ENCODE measurements at places on chromosomes 2 and 18. TPM values are rescaled to one million over a fixed set of nuclear protein-coding genes. Genes with fewer than 3 reads are reported as not detected.
A peak's percentile ranks its signal among the peaks of the same experiment; 100 is the strongest.

TDRD15 gene
- total RNA-seq, result not detected

COL5A2 gene
- 30.8 TPM for total RNA-seq

RPRM gene
- not detected for total RNA-seq

ZNF396 gene
- total RNA-seq, result 3.3 TPM

HJURP gene
- 1.9 TPM for total RNA-seq

ACTG2 gene
- 2,669 TPM for total RNA-seq

RAPH1 gene
- total RNA-seq, result 51.6 TPM

OSR1 gene
- total RNA-seq, result 4.9 TPM

GRCh38 chr18:64546451-64546850 is 397.6 kb upstream of the LINC00305 start:
- no peak for DNase-seq

DNA sequence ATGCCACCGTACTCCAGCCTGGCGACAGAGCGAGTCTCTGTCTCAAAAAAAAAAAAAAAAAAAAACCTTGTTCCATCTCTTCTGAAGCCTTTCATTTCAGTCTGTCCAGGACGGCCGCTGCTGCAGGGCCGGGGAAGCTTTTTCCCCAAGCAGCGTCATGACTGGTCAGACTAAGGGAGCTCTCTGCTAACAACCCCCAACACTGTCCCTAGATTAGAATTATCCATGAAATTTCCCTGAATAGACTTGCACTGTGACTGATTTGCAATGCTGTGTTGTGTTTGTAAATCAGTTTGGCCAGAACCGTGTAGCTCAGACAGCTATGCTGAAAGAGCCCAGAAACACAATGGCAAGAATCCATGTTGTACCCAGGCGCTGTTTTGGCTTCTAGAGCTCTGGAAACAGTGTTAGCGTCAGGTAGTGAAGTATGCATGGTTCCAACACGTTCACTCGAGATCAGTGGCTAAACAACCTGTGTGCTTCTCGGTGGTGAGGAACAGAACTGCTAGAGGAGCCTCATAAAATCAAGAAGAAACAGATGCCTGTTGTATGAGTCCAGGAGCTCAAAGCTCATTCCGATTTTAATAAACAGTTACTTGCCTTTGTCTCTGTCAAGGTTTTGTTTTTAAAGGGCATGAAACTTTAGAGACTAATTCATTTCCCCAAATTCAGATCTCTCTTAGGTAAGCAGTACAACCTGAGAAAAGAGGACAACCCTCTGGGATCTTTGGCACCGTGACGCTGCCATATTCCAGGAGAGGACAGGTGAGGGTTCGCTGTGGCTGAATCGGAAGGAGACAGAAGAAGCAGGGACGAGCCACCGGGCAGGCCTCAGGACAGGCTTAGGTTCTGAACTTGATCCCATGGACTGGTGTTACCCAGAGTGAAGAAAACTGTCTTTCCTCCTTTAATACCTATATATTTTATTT is 43.5 kb downstream of the GORASP2 start:
- DNase-seq, result no peak

DNA sequence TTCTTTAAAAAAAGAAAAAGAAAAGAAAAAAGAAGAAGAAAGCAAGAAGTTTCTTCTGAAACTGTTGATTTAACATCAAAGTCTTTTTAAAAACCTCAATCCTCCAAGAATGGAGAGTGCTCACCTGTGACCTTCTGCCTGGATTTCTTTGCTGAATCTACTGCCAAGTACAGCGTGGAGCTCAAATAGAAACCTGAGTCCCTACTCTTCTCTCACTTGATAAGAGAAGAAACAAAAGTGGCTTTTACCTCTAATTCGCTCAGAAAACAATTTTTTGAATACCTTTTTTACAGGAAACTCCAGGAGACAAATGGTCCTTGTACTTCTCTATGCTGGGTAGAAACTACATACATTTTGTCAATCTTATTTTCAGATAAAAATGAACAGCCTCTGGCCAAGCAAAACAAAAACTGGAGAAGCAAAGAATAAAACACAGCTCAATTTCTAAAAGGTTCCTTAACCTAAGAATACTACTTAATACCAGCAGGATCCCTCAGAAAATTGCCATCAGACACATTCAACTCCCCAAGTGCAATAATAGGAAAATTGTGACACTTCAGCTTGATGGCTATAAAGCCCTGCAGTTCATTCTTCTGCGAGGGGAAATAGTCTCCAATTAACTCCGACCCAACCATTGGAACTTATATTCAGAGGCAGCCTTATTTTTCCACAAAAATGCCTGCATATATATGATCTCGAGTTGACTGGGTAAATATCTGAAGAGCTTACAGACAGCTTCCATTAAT is 85.8 kb downstream of the GRB14 start:
- DNase-seq, result no peak

DNA sequence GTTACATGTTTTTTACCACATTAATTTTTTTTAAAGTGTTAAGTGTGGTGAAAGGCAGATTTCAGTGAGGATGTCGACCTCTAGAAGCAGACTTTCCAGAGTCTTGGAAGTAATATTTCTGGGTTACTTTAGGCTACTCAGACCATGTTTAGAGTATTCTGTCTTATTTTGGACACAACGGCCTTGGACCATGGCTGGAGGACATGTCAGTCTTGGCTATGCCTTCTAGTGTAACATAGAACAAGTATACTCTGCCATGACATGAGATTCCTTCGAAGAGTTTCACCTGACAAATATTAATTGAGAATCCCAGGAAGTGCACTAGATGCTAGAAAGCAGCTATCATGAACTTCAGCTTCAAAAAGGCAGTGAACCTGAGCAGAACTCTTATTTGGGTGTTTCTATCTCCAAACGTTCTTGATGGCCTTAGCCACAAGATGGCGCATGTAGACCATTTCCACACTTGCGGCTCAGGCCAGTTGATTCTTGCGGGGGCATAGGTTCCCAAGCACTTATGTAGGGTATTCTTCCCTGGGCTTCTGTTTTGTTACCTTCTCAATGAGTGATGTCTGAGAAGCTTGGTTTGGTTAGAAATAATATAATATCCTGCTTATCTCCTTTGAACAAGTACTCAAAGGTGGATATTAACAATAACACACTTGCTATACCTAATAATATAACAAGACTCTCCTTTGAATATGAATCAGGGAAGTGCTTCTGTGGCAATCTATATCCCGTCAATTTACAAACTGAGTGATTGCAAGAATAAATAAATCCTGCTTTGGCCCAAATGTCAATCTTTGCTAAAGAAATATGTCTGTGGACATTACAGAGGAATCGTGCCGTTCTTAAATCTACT is 62.0 kb downstream of the CACNB4 start:
- peak; percentile 74 for DNase-seq

- DNase-seq, result no peak
Observed at GRCh38 chr2:161420406-161421074, 4.4 kb downstream of the TBR1 start.

GRCh38 chr2:86302320-86302719 is 35.1 kb downstream of the REEP1 start:
- DNase-seq, result no peak

GRCh38 chr2:204434660-204435462 is 110.4 kb upstream of the PARD3B start:
- no peak for DNase-seq

GRCh38 chr2:191170773-191171172 is 20.0 kb upstream of the STAT4 start:
- DNase-seq, result no peak
